Activated CD8-positive, alpha-beta T cell treated with anti-CD3 and anti-CD28 coated beads for 36 hours (primary cell): ENCODE measurements at places on chromosomes 4 and X. TPM values are rescaled to one million over a fixed set of nuclear protein-coding genes. Genes with fewer than 3 reads are reported as not detected.
A peak's percentile ranks its signal among the peaks of the same experiment; 100 is the strongest.

- peak overlapping the region; percentile 0 for H3K27ac ChIP-seq
- no peaks in the 10 kb centered on the region for H3K36me3 ChIP-seq
- no peak overlapping the region for H3K4me3 ChIP-seq
- peak; percentile 52 for DNase-seq
Measured at GRCh38 chr4:40731792-40732245, 17.9 kb upstream of the NSUN7 start.

DNA sequence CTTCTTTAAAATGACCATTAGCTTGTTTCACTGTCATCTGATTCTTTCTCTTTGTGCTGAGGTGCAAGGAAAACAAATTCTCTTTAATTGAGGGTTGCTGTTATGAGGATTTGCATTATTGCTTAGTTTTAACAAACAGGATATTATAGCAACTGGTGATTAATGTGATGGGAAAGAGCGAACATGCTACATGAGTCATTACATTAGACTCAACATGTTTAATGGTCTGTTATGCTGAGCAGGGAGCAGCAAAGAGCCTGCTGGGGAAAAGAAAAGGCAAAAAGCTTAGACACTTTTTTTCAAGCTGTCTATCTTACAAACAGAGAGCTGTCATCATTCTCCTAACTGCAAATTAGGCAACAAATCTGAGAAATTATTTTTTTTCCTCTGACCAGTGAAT, 230.5 kb upstream of the LCORL start:
- H3K27ac ChIP-seq = no peak overlapping the region
- no peak overlapping the region for H3K4me3 ChIP-seq
- H3K36me3 ChIP-seq = no peaks in the 10 kb centered on the region
- no peak for DNase-seq
- no peaks in the 10 kb centered on the region for H3K4me1 ChIP-seq

DNA sequence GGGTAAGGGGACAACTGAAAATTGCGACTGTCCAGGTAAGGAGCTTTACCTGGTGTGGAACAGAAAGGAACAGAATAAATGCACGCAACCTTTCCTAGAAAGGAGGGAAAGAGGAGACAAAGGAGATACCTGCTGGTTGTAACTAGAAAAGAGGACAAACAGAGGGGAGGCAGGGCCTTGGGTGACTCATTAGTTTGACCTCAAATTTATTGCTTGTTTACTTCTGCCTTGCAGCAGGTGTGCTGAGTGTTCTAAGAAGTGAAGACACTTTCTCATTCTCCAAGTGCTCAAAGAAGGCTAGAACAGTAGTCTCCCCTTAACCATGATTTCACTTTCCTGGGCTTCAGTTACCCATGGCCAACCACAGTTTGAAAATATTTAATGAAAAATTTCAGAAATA, 123.1 kb upstream of the BOD1L1 start:
- H3K36me3 ChIP-seq = no peaks in the 10 kb centered on the region
- H3K27ac ChIP-seq = no peak overlapping the region
- no peak overlapping the region for H3K4me3 ChIP-seq
- H3K4me1 ChIP-seq = no peaks in the 10 kb centered on the region

DNA sequence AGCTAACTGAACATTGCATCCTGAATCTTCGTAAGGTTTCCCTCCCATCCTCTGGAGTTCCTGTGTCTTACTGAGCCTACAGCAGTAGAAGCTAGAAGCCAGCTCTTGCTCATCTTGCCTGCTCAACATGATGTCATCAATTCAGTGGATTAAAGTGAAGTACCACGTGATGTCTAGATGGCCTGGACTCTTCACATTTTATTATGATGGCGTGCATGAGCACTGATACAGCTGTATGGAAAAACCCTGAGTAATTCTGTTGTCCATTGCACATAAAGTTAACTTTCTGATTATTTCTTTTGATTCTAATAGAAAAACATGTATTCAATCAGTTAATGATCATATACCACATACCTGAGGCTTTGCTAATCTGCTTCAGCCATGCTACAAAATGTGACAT, 2387.7 kb upstream of the TENM3 start:
- H3K36me3 ChIP-seq = no peaks in the 10 kb centered on the region
- H3K4me1 ChIP-seq = no peaks in the 10 kb centered on the region
- no peak overlapping the region for H3K27ac ChIP-seq
- DNase-seq = no peak

- H3K36me3 ChIP-seq = no peaks in the 10 kb centered on the region
- no peaks in the 10 kb centered on the region for H3K4me1 ChIP-seq
- no peak overlapping the region for H3K4me3 ChIP-seq
- H3K27ac ChIP-seq = no peak overlapping the region
- no peaks in the 10 kb centered on the region for H3K27me3 ChIP-seq
- DNase-seq = no peak
Measured at GRCh38 chr4:151641167-151641566, 119.6 kb downstream of the GATB start.

GRCh38 chrX:108582151-108582550, 142.5 kb downstream of the COL4A5 start:
- no peak for DNase-seq
- no peaks in the 10 kb centered on the region for H3K4me1 ChIP-seq
- H3K27me3 ChIP-seq = no peaks in the 10 kb centered on the region
- no peak overlapping the region for H3K4me3 ChIP-seq

GRCh38 chrX:123818243-123818642, 41.6 kb upstream of the XIAP start:
- no peaks in the 10 kb centered on the region for H3K36me3 ChIP-seq
- no peak for DNase-seq
- H3K27ac ChIP-seq = no peak overlapping the region
- no peaks in the 10 kb centered on the region for H3K4me1 ChIP-seq
- no peak overlapping the region for H3K4me3 ChIP-seq
- H3K27me3 ChIP-seq = no peaks in the 10 kb centered on the region

GRCh38 chrX:136546371-136546781, 14.4 kb downstream of the VGLL1 start:
- no peaks in the 10 kb centered on the region for H3K27me3 ChIP-seq
- peaks cover 38% of the 10 kb centered on the region for H3K4me1 ChIP-seq
- DNase-seq = peak; percentile 43
- H3K4me3 ChIP-seq = no peak overlapping the region
- H3K27ac ChIP-seq = peak overlapping the region; percentile 66

Gene GRIA2
- not detected for total RNA-seq

Gene GLUD2
- total RNA-seq = 0.56 TPM

Gene NLRP2B
- total RNA-seq = not detected

Gene SPANXN4
- total RNA-seq = not detected

Gene LGI2
- not detected for total RNA-seq

Gene PPBP
- not detected for total RNA-seq
